Activated naive CD8-positive, alpha-beta T cell treated with anti-CD3 and anti-CD28 coated beads for 36 hours (primary cell): ENCODE measurements at places on chromosomes 6 and 20. TPM values are rescaled to one million over a fixed set of nuclear protein-coding genes. Genes with fewer than 3 reads are reported as not detected.

GRCh38 chr6:83804886-83805285 lies 48.3 kb upstream of the RIPPLY2 start:
- no peak for DNase-seq
- H3K27ac ChIP-seq, result no peak overlapping the region
- no peaks in the 10 kb centered on the region for H3K36me3 ChIP-seq
- no peaks in the 10 kb centered on the region for H3K4me1 ChIP-seq
- H3K27me3 ChIP-seq, result peaks cover 14% of the 10 kb centered on the region

DNA sequence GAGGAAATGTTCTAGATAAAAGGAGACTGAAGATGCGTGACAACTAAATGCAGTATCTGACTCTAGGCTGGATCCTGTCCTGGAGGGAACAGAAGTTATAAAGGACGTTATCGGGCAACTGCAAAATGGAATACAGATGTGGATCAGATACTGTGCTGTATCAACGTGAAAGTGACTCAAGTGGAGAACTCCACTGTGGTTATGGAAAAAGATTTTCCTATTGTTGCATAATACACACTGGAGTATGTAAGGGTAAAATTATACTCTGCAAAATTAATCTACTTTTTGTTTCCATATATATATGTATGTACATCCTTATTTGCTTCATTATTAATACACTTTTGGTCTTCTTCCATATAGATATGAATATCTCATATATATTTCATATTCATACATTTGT lies 654.0 kb downstream of the QKI start:
- no peak overlapping the region for H3K27ac ChIP-seq
- H3K27me3 ChIP-seq, result peaks cover 9% of the 10 kb centered on the region
- no peak for DNase-seq
- no peaks in the 10 kb centered on the region for H3K36me3 ChIP-seq
- H3K4me3 ChIP-seq, result no peak overlapping the region
- H3K4me1 ChIP-seq, result no peaks in the 10 kb centered on the region

GRCh38 chr6:106670236-106670635 lies 40.9 kb downstream of the QRSL1 start:
- H3K4me3 ChIP-seq, result no peak overlapping the region
- peaks cover 5% of the 10 kb centered on the region for H3K36me3 ChIP-seq
- H3K27ac ChIP-seq, result no peak overlapping the region
- no peak for DNase-seq
- no peaks in the 10 kb centered on the region for H3K4me1 ChIP-seq

- no peak overlapping the region for H3K27ac ChIP-seq
- no peak for DNase-seq
- H3K36me3 ChIP-seq, result no peaks in the 10 kb centered on the region
- peaks cover 17% of the 10 kb centered on the region for H3K4me1 ChIP-seq
Measured at GRCh38 chr6:89299466-89299850, 15.6 kb downstream of the GABRR2 start.

GRCh38 chr6:100944644-100945043 lies 63.5 kb upstream of the ASCC3 start:
- H3K36me3 ChIP-seq, result no peaks in the 10 kb centered on the region
- H3K27me3 ChIP-seq, result peaks cover 7% of the 10 kb centered on the region
- H3K4me3 ChIP-seq, result no peak overlapping the region
- H3K27ac ChIP-seq, result no peak overlapping the region
- no peak for DNase-seq
- H3K4me1 ChIP-seq, result no peaks in the 10 kb centered on the region

DNA sequence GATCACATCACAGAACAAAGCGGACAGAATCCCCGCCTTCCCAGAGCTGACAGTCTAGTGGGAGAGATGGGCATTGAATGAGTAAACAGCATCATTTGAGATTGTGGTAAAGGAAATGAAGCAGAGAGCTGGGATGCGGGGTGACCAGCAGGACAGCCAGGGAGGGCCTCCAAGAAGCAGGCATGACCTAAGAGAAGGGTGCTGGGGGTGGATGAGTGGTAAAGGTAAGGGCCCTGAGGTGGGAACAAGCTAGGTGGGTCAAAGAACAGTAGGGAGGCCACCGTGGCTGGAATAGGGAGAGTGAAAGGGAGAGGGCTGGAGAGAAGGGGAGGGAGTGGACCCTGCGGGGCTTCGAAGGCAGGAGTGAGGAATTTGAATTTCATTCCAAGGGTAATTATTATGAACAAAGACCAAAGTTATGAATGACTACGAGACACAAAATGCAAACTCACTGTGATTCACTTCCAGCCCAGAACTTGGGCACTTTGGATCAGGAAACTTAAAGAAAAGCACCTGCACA lies 61.4 kb downstream of the CEBPB start:
- no peaks in the 10 kb centered on the region for H3K4me1 ChIP-seq
- peaks cover 3% of the 10 kb centered on the region for H3K27me3 ChIP-seq
- no peak for DNase-seq

- no peak overlapping the region for H3K27ac ChIP-seq
- no peak overlapping the region for H3K4me3 ChIP-seq
- H3K36me3 ChIP-seq, result no peaks in the 10 kb centered on the region
- DNase-seq, result no peak
- no peaks in the 10 kb centered on the region for H3K27me3 ChIP-seq
- peaks cover 2% of the 10 kb centered on the region for H3K4me1 ChIP-seq
Measured at GRCh38 chr20:9458138-9458796, 56.1 kb upstream of the LAMP5 start.

SEL1L2 gene
- not detected for total RNA-seq

ADGRG6 gene
- 2.4 TPM for total RNA-seq
